ENCODE measurements at places on chromosomes 7 and 10.
A peak's percentile ranks its signal among the peaks of the same experiment; 100 is the strongest.

- peak; percentile 64 for DNase-seq
Observed at GRCh38 chr10:7407368-7408290, 3.2 kb downstream of the SFMBT2 start.

DNA sequence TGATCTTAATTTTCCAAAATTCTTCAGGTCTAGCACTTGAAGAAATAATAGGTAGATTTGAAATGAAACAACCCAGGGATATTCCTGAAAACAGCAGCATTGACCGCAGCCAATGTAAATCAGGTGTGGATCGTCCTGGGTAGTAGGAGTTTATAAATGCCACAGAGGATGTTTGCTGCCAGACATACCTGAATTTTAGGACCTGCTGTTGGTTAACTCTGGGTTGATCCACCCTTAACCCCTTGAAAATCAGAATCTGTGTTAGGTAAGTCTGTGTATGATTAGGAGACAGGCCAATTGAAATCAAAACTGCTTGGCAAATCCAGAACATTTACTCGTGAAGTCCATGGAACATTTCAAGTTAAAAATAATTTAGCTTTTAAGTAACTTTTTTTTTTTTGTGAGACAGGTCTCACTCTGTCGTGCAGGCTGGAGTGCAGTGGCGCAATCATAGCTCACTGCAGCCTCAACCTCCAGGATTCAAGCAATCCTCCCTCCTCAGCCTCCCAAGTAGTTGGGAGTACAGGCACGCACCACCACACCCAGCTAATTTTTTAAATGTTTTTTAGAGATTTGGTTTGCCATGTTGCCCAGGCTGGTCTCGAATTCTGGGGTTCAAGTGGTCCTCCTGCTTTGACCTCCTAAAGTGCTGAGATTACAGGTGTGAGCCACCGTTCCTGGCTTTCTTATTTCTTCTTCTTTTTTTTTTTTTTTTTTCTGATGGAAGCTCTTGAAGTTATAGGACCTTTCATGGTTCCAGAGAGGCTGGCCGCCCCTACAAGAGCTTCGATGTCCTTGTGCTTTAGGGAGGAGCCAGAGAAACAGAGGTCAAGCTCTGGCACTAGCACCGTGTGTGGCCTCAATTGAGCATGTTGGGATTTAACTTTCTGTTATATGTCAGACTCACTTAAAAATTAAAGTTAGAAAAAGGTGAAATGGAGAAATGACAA, 2.0 kb downstream of the POR start:
- DNase-seq, result no peak

DNA sequence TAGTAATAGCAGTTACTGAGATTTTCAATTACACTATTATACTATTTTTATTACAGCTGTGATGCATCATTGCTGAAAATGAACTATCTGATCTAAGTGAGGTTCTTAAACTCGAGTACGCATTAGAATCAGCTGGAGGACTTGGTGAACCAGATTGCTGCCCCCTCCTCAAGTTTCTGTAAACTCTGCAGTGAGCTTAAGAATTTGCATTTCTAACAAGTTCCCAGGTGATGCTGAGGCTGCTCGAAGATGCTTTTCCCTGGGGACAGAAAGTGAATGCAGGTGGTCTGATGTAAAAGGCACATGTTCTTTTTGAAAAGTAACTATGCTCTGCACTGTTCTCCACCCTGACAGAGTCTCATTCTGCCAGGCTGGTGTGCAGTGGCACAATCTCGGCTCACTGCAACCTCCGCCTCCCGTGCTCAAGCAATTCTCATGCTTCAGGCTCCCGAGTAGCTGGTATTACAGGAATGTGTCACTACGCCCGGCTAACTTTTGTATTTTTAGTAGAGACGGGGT, 12.5 kb downstream of the RNF133 start:
- DNase-seq, result no peak

- no peak for DNase-seq
Observed at GRCh38 chr7:68730964-68731363, 867.3 kb upstream of the AUTS2 start.

- DNase-seq, result no peak
Observed at GRCh38 chr10:28566458-28567015, 33.6 kb downstream of the WAC start.

GRCh38 chr7:131196803-131197202, 130.9 kb upstream of the MKLN1 start:
- peak; percentile 66 for DNase-seq

DNA sequence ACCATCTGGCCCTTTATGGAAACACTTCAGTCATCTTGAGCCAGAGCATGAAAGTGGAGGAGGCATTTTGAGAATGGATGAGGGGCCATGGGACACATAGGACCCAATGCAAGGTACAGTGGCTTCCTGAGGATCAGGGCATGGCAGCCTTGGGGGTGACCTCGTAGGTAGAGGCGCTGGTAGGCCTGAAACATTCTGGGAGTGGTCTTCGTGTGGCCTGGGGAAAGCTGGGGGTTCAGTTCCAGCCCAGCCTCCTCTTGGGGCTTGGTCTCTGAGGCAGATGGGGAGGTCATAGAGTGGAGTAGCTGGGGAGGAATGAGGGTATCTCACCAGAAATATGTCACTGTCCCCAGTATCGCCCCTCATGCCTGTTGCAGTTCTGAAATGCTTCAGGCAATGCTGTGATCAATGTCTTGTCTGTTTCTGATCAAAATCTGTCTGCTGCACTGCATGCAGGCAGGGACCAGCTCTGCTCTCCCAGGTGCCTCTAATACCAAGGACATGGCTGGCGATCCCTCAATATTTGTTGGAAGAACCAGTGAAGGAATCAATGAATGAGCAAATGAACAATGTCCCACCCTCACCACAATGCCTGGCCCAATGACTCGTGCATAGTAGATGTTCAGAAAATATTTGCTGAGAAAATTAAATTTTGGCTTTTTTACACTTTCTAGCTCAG, 90.9 kb downstream of the CHST15 start:
- DNase-seq, result no peak

DNA sequence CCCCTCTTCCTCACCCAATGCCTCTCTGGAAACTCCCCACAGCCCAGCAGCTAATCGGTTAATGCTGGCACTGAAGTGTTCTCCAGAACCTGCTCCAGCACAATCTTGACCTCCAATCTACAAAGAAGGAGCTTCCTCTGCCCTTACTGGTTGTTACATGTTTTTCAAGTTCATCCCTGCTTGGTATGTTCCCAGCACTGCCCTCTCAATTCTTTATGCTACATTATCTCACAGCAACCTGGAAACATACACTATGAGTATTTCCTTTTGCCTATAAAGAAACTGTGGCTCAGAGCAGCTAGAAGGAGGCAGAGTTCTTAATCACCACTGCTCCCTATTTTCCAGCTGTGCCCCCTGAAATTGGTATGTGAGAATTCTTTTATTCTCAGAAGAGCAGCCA, 84.1 kb upstream of the KMT2E start:
- DNase-seq, result no peak

- DNase-seq, result peak; percentile 91
Observed at GRCh38 chr7:30412782-30413504, 65.6 kb downstream of the NOD1 start.

DNA sequence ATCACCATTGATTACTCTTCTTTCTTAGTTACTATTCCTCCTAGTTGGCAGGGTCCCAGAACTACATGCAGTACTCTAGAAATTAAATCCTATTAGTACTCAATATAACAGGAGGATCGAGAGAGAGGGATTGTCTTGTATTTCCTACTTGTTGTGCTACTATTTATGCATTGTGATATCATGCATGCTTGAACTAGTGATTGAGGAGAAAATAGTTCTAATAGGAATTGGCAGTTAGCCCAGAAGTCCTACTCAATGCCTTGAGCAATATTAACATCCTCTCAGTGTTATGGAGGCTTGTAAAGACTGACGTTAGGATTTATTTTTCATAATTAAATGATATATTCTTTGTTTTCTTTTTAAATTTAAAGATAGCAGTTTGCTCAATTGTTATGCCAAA, 67.4 kb downstream of the FOXP2 start:
- no peak for DNase-seq

DNA sequence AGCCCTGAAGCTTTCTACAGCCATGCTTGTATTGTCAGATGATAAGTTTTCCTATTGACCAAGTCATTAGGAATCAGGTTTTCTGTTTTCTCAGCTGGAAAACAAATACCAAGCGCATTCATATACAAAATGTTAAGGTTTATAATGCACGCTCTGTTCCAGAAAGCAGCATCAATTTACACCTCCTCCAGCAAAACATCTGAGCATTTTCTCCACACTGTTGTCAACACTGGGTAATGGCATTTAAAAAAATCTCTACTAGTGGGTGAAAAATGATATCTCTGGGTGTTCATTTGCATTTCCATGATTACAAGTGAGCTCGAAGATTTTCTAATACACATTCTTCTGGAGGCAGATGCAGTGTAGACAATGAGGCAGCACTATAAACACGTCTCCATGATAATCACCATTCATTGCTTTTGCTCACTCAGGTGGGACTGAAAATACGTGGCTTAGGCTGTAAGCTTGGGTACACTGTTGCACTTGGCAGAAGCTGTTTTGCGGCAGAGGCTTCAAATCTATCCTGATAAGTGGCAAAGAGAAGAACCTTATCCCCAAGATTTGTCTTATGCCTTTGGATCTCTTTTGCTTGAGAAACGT, 114.8 kb upstream of the PLPP4 start:
- no peak for DNase-seq

GRCh38 chr7:2529161-2530070, 9.8 kb downstream of the LFNG start:
- no peak for DNase-seq

GRCh38 chr10:21524131-21524525, 1.4 kb downstream of the SKIDA1 start:
- no peak for DNase-seq

- DNase-seq, result no peak
Observed at GRCh38 chr10:19782430-19783089, 33.7 kb upstream of the PLXDC2 start.

DNA sequence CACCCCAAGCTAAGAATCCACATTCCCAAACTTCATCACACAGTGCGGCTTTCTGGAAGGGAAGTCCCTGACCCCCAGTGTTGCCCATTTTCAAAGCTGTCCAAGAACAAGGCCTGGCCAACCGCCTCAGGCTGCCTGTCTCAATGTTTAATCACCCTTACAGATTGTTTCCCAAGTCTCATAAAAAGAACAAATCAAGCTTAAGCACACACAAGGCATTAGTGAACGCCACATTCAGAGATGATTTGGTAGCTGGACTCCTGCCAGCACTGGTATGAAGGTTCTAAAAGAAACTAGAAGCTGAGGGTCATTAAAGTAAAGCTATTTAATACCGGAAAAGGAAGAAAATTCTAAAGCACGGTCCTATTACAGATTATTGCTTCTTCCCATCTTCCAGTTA, 35.6 kb downstream of the C10orf90 start:
- no peak for DNase-seq

GRCh38 chr7:100896732-100897608, 1.3 kb upstream of the ACHE start:
- DNase-seq, result peak; percentile 69

GRCh38 chr7:1446620-1447032, 12.6 kb downstream of the MICALL2 start:
- no peak for DNase-seq

- no peak for DNase-seq
Observed at GRCh38 chr7:118046086-118046485, 137.9 kb upstream of the LSM8 start.

DNA sequence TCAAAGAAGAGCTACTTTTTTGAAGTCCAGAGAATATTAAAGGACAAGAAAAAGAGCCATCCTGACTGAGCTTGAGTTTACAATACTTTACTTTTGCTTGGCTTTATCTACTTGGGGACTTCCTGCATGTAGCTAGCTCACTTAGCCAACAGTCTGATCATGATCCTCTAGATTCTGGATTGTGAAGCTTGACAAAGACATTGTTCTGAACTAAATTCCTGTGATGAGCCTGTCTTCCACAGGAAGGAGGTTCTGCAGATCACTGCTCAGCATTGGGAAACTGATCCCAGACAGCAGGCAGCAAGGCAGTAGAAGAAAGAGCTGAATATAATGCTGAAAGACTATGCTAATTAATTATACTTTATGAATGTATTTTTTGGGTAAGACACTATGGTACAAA, 296.4 kb downstream of the DGKB start:
- DNase-seq, result peak; percentile 39

GRCh38 chr10:104690959-104691358, 49.9 kb downstream of the SORCS3 start:
- no peak for DNase-seq

- no peak for DNase-seq
Observed at GRCh38 chr7:30468041-30468440, 10.5 kb downstream of the NOD1 start.

GRCh38 chr10:95693071-95693667, 558 bp downstream of the TCTN3 start:
- DNase-seq, result peak; percentile 13
